NCI-H510A (cell line): ENCODE measurements at places on chromosomes 2 and 18.

- peak; percentile 59 for DNase-seq
Observed at GRCh38 chr2:170313347-170313991, 135.5 kb downstream of the MYO3B start.

- no peak for DNase-seq
Observed at GRCh38 chr2:154670083-154670482, 28.4 kb upstream of the KCNJ3 start.

- no peak for DNase-seq
Observed at GRCh38 chr2:55425431-55425831, 5.8 kb upstream of the CCDC88A start.

DNA sequence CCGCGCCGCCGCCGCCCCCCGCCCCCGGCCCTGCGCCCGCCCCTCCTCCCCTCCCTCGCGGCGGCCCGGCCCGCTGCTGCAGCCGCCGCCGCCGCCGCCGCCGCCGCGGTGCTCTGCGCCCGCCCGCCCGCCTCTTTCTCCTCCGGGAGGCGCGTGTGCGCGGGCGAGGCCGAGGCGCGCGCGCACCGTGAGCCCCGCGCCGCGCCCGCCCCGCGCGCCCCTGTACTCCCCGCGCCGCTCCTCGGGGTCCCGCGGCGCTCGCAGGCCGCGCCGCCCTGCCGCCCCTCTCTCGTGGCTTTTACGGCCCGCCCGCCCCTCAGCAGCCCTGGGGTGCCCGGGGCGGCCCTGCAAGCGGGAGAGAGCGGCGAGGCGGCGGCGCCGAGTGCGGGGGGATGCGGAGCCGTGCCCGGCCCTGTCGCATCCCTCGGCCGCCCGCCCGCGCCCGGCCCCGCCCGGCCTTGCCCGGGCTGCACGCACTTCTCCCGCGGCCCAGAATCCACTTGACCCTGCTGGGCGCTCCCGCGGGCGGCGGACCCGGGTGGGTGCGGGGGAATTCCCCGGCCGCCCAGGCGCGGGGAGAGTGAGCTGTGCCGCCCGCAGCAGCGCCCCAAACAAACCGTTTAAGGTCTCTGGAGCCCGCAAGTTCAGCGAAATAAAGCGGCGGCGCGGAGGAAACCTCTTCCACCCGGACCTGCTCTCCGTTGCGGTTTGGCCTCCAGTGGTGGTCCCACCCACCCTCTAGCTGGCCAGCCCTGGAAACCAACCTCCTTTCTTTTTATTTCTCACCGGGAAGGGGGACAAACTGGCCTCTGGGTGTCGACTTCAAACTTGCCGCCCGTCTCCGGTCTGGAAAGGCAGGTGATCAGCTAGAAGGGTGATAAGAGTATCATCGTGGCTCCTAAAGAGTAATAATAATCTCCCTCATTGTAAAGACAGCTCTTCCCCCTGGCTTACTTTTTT lies 37.4 kb downstream of the AFF3 start:
- no peak for DNase-seq

DNA sequence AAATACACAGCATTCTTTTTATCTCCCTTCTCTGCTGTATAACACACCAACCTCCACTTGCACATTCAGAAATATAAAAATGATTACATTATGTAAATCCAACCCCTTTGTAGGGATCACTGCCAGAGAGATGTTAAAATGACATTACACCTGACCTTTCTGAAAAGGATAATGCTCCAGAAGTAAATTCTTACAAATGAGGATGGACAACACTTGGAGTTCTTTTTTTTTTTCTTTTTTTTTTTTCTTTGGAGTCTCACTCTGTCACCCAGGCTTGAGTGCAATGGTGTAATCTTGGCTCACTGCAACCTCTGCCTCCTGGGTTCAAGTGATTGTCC lies 20.3 kb upstream of the AGFG1 start:
- DNase-seq: no peak
